GM18507 (cell line): ENCODE measurements at places on chromosomes 1 and 21.

- DNase-seq = no peak
Measured at GRCh38 chr1:218346391-218347204, 1.5 kb downstream of the TGFB2 start.

GRCh38 chr1:77316006-77316405 lies 34.2 kb downstream of the AK5 start:
- no peak for DNase-seq

GRCh38 chr1:109610609-109611307 lies 8.7 kb downstream of the GNAT2 start:
- DNase-seq = no peak

- DNase-seq = no peak
Measured at GRCh38 chr1:97010566-97011264, 289.1 kb downstream of the PTBP2 start.

DNA sequence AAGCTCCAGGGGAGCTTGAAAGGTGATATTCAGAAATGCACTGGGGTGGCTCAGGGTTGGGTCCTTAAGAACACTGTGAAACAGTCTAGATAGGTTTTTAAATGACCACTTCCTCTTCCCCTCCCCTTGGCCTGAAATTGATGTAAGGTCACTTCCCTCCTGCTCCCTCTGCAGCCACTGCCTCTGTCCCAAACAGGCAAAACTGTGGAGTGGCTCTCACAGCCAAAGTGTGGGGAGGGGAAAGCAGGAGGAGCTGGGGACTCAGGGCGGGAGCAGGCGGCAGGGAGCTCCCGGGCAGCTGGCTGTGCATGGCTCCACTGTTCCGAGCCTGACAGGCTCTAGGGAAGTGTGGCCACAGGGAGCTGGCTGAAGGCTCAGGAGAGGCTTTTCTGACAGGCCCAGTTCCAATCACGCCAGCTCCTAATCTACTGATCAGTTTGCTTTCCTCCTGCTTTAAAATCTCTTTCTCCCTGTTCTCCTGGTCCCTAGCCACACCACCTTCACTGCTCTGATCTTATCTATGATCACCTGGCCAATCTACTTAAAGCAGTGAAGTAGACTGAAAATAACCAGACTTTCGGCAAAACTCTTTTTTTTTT lies 5.1 kb upstream of the CSRP1 start:
- DNase-seq = no peak

- peak; percentile 67 for DNase-seq
Measured at GRCh38 chr21:44792702-44793591, 8.7 kb downstream of the UBE2G2 start.

- no peak for DNase-seq
Measured at GRCh38 chr1:43801203-43801602, 93.9 kb downstream of the ST3GAL3 start.

GRCh38 chr21:42233067-42233961 lies 14.4 kb downstream of the ABCG1 start:
- no peak for DNase-seq

GRCh38 chr1:166083887-166084286 lies 82.9 kb downstream of the FAM78B start:
- no peak for DNase-seq

- no peak for DNase-seq
Measured at GRCh38 chr1:25837262-25837875, 17.6 kb downstream of the MTFR1L start.

DNA sequence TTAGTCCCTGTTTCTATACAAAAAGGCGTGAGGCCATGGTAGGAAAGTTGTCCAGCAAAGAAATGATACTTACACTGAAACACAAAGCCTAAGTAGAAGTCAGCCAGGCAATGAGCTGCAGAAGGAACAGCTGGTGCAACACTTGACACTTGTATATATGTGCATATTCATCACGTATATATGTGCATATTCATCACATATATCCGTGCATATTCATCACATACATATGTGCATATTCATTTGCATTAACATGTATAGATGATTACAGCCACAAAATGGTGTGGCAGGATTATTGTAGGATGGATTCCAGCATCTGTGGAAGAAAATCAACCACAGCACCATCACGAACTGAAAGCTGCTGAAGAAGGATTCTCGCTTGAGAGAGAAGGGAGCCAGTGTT lies 189.0 kb upstream of the RGS18 start:
- DNase-seq = no peak
